ENCODE measurements at places on chromosomes 11 and 22. TPM values are rescaled to one million over a fixed set of nuclear protein-coding genes. Genes with fewer than 3 reads are reported as not detected.
A peak's percentile ranks its signal among the peaks of the same experiment; 100 is the strongest.

GRCh38 chr11:128048121-128048520, 539.2 kb downstream of the ETS1 start:
- no peak for DNase-seq

- DNase-seq = peak; percentile 12
These were observed 25.9 kb upstream of the HTATIP2 start for GRCh38 chr11:20337526-20338154.

GRCh38 chr11:21301981-21302380, 632.6 kb downstream of the NELL1 start:
- DNase-seq = no peak

DNA sequence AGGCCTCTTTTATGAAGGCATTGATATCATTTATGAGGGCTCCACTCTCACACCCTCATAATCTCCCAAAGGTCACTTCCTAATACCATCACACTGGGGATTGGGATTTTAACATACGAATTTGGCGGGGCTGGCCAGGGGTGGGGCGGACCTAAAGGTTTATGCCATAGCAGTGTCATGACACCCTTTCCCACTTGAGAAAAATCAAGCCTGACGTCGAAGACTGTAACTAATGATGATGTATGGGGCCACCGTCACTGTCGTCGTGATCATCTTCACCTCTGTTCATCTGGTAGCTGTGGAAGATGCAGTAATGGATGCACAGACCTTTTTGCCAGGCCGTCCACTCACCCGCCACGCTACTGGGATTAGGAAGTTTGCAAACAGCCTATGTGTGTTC, 912.1 kb downstream of the TBC1D22A start:
- DNase-seq = no peak

DNA sequence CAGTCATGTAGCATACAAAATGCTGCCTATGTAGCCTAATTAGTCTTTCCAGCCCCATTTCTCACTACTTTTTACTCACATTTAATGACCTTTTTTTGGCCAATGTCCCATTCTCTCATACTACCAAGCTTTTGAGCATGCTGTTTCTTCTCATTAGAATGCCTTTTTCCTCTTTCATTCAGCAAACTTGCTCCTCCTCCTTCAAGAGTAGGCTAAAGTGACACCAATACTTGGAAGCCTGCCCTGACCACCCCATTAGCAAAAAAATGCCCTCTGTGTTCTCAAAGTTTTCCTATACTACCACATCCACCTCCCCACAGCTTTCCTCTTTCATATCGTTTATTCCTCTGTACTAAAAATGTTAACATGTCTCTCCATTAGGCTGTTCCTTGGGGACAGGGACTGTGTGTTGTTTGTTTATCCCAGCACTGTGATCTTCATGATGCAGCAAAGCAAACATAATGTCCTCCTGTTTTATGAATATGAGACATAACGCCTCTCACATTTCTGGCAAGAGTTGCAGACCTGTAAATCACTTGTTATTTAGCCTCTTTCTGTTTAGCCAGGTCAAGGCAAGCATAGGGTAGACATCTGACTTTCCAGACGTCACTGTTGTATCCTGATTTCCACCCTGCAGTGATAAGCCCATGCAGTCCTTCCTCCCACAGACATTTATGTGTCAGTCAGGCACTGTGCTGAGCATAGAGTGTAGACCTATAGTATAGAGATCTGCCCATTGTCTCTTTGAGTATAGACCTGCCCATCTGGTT, 62.0 kb upstream of the UCP3 start:
- no peak for DNase-seq

The TPCN2 gene
- total RNA-seq = 18.0 TPM

- DNase-seq = no peak
These were observed 2.5 kb downstream of the MRPL49 start for GRCh38 chr11:65124480-65125196.

DNA sequence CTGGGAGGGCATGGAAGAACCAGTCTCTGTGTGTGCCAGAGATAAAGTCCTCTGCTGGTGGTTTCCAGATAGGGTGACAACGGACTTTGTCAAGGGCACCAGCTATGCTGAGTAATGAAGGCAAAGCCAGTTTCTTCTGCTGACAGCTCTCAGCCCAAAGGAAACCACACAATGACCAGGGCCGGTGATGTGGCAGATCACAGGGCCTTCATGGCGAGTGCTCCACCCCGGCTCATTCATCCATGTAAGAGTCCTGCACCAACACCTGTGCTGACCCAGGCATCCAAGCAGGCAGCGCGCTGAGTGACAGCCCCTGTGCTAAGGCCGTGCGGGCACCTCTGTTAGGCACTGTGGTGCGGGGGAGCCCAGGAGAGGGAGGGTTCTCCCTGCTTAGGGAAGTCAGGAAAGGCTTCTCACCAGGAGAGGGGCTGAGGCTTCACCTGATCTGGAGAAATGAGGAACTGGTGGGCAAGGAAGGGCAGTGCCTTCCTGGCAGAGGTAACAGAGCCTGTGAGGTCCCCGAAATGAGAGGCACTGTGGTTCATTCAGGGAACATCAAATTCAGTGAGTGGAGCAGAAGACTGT, 33.8 kb downstream of the TP53I11 start:
- no peak for DNase-seq

- DNase-seq = peak; percentile 51
These were observed 740 bp upstream of the TRMT2A start for GRCh38 chr22:20117633-20118299.

DNA sequence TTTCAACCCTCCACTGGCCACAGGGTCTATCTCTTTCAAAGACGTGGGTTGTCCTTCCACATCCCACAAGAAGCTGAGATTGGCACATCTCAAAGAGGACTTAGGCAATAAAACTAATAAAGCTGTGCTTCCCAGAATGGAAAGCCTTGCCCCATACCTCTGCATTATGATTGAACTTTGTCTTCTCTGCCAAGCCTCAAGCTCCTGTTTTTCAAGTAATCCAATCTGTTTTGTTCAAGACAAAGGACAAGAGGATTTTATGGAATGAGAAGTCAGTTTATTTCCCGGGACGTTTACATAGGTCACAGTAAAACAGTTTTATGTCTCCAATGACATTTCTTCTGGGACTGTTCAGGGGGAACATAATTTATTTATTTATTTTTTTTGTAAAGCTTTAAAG, 108.4 kb downstream of the GALNT18 start:
- no peak for DNase-seq

DNA sequence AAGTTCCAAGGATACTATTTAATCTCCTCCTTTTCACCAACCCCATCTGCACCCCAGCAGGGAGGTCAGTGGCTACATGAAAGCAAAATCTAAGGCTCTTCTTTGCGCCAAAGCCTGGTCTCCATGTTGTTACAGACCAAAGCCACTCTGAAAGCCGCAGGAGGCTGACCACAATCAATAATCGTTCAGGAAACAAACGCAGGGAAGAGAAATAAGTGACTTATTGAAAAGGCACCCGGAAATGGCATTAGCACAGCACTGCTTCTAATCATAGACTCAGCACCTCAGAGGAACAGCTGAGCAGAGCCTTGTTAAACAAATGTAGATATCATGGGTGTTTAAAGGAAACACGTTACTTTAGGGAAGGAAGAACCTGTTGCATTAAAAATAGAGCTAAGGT, 183.9 kb downstream of the KIRREL3 start:
- no peak for DNase-seq

DNA sequence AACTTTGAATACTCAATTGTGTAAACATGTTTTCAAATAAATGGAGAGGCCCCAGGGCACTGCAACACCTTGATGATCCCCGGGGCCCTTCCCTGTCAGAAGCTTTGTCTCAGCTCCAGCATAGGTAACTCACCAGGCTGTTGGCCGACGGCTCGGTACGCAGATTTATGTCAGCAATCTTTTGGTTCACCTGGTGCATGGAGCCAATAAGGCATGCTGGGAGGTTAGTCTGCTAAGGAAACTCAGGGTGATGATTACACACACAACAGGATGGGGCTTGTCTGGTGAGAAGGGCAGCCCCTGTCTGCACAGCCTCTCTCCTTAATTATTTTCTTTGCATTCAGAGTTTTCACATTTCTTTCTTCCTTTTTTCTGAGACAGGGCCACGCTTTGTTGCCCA, 10.8 kb downstream of the FAM227A start:
- DNase-seq = no peak

The VWCE gene
- total RNA-seq = 1.6 TPM

The RAB36 gene
- 0.27 TPM for total RNA-seq

The MYRF gene
- 1.1 TPM for total RNA-seq

DNA sequence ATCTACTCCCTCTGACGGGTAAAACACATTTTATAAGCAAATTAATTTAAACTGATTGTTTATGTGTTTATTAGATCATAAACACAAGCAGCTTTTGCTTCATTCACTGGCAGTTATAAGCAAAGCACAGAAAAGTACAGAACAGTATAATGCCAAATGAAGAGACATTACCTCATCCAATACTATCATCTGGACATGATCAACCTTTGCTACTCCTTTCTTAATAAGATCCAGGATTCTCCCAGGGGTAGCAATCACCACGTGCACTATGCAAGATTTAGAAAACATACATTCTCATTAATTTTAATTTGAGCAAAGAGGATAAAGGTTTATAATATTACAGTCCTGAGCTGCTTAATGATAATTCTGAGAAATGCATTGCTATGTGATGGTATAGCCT, 27.9 kb downstream of the DDX6 start:
- DNase-seq = no peak

GRCh38 chr22:31346255-31346732, at the start of gene PATZ1:
Gene PATZ1 (minus strand): TSS chr22:31346346. CDS start chr22:31345602, 744 bp downstream.
- peak; percentile 87 for DNase-seq

The GTSE1 gene
- total RNA-seq = 96.4 TPM

DNA sequence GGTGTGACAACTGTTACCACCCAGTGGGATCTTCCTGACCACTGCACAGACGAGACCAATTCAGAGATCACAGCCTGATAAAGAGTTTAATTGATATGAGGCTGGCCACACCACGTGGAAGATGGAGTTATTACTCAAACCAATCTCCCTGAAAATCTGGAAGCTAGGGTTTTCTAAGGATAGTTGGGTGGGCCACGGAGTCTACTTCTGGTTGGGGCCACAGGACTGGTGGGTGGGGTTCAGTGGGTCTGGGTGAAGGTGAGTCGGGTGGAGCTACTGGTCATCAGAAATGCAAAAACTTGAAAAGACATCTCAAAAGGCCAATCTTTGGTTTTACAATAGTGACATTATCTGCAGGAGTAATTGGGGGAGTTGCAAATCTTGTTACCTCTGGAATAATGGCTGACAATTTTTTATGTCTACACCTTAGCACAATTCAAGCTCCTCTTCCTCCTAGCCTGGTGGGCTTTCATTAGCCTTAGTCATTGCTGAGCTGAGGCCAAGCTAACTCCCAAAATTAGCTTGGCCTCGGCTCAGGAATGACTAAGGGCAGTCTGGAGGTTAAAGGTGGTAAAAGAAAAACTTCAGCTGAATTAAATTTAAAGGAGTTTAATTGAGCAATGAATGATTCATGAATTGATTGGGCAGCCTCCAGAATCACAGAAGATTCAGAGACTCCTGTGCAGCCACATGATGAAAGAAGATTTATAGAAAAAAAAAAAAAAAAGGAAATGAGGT, 13.1 kb downstream of the C11orf96 start:
- DNase-seq = no peak

The GTF2H1 gene
- 57.6 TPM for total RNA-seq

DNA sequence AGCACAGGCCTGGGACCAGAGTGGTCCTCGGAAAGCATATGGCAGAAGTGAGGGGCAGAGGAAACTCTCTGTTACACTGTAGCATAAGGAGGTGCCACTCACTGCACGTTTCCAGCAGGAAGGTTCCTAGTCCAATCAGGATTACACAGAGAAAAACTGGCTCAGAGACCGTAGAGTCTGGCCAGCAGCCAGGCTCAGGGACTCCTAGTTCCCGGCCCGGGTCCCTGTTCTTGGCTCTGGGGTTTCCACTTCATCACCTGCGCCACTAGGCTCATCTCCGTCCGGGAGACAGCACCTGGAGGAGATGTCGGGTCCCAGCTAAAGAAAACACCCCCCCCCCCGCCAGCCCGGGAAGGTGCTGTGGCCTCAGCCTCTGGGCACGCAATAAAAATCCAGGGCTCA, 1.1 kb downstream of the TTLL12 start:
- no peak for DNase-seq

The MRE11 gene
- total RNA-seq = 38.4 TPM

GRCh38 chr22:42151924-42152635, 21.5 kb upstream of the CYP2D6 start:
- no peak for DNase-seq

GRCh38 chr11:43874738-43875137, 5.9 kb upstream of the ALKBH3 start:
- DNase-seq = no peak

DNA sequence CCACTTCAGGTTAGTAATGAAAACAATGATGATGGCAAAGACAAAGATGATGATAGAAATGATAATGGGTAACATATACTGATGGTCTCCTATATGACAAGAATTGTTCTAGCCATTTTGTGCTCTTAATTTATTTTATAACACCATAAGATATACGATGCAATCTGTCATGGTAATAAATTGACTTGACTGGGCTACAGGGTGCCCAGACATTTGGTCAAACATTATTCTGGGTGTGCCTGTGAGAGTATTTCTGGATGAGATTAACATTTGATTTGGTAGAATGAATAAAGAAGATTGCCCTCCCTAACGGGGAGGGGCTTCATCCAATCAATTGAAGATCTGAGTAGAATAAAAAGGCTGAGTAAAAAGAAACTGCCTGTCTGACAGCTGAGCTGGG, 237.3 kb downstream of the LARGE1 start:
- no peak for DNase-seq

DNA sequence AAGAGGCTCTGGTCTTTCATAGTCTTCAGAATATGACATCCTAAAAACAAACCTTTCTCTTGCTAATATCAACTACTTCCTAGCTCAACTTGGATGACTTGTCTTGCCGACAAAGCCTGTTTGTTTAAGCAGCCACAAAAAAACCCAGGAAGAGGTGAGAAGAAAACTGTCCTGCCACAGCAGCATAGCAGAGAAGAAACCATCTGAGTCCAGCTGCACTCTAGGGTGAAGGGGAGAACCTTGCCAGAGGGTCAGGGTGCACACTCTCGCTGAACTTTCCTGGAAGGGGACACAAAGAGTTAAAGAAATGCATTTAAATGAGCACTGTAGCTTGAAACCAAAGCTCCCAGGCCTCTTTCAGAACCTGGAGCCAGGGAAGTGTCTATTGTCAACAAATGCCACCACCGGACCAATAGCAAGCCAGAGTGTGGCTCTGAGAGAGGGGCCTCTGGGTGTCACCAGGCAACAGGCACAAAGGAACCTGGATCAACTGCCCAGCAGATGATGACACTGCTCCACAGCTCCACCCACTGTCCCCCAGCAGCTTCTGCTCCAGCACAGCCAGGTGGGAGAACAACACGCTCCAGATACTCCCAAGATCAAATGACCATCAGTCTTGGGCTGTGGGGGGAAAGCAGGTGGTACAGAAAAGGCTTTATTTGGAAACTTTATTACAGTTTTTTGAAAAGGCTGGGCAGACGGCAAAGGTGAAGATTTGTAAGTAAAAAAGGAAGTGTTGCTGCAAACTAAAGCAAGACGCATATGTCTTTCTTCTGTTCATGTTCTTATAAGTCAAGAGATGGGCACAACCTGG, 105.7 kb downstream of the RASSF10 start:
- DNase-seq = no peak

DNA sequence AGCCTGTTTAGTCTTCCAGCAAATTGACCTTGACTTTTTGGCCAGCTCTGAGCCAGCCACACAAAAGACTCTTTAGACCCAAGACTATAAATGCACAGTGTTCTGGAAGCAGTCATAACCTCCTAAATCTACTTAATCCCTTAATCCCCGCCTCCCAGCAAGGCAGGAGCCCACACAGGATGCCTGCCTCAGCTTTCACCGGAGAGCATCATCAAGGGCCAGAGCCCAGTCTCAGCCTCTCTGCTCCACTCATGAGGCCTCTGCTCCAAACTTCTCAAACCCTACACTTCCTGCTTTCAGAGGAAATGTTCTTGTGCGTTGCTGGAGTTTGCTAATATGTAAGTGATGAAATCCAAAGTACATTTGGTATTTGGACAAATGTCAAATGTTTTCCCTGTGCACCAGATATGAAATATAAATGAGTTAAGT, 57.9 kb upstream of the FSHB start:
- DNase-seq = no peak

Data from activated CD4-positive, alpha-beta T cell treated with anti-CD3 and anti-CD28 coated beads, Interleukin-2, amount 10 ng/mL, durations not matched to agents 7 days and 5 days (primary cell).